HepG2 (cell line): ENCODE measurements at places on chromosomes 5 and 9.
A peak's percentile ranks its signal among the peaks of the same experiment; 100 is the strongest.

DNA sequence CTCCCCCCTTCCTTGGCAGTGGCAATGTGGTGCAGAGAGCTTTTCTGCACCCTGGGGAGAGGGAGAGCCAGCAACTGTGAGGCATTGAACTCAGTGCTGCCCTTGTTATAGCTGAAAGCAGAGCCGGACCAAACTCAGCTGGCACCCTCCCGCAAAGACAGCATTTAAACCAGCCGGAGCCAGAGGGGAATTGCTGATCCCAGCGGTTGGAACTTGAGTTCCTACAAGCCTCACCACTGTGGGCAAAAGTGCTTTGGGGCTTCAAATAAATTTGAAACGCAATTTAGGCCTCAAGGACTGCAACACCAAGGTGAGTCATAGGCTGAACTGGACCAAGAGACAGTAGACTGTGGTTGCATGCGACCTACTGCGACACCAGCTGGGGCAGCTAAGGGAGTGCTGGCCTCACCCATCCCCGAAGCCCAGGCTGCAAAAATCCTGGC lies 207.6 kb upstream of the CDKN2B start:
- H3K27ac ChIP-seq, result no peak overlapping the region
- no peaks in the 10 kb centered on the region for H3K27me3 ChIP-seq
- no peak overlapping the region for H3K4me3 ChIP-seq

- H3K4me3 ChIP-seq, result no peak overlapping the region
- no peaks in the 10 kb centered on the region for H3K36me3 ChIP-seq
- no peak for DNase-seq
- no peaks in the 10 kb centered on the region for H3K27me3 ChIP-seq
- H3K4me1 ChIP-seq, result no peaks in the 10 kb centered on the region
- H3K27ac ChIP-seq, result no peak overlapping the region
Observed at GRCh38 chr5:97980291-97980690, 793.2 kb upstream of the RGMB start.

- H3K27ac ChIP-seq, result no peak overlapping the region
- H3K27me3 ChIP-seq, result no peaks in the 10 kb centered on the region; the same call in 1 of the 2 replicates
- H3K36me3 ChIP-seq, result no peaks in the 10 kb centered on the region
Observed at GRCh38 chr5:135306557-135306956, 92.5 kb downstream of the MACROH2A1 start.

DNA sequence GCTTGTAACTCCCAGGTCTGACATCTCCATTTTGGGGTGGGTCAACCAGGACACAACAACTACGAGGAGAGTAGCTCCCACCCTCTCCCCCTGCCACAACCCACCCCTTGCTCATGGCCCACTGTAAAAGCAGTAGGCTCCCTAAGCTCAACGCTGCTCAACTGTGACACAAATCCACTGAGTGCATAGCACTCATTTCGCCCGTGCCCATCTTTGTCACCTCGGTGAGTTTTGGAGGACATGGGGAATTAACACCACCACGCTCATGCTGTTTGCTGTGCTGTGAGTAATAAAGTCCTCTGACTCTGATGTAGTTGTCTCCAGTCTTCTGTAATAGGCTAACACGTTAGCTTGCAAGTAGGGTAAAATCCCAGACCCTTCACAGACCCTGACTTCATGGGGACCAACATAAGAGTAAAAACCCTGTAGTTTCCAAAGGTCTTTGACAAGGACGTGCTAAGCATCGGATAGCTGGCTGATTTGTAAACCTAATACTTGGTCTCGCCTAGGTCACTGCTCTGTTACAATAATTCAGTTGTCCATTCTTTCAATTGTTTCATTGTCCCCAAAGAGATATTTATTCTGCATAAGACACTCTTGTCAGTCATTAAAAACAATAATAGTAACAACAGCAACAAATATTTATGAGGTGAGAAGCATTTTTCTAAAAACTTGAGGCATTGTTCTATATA lies 7.7 kb downstream of the PLGRKT start:
- H3K4me1 ChIP-seq, result peaks cover 15% of the 10 kb centered on the region
- H3K27ac ChIP-seq, result no peak overlapping the region
- no peaks in the 10 kb centered on the region for H3K27me3 ChIP-seq
- no peak overlapping the region for H3K4me3 ChIP-seq
- no peak for DNase-seq

- H3K4me1 ChIP-seq, result peaks cover 21% of the 10 kb centered on the region
- no peak overlapping the region for H3K4me3 ChIP-seq
- DNase-seq, result peak; percentile 32
- no peaks in the 10 kb centered on the region for H3K27me3 ChIP-seq
- H3K36me3 ChIP-seq, result no peaks in the 10 kb centered on the region
Observed at GRCh38 chr5:115098041-115098702, 71.5 kb downstream of the TRIM36 start.

- H3K27ac ChIP-seq, result no peak overlapping the region
- no peaks in the 10 kb centered on the region; the same call in 2 of the 3 replicates for H3K36me3 ChIP-seq
- H3K4me1 ChIP-seq, result peaks cover 47% of the 10 kb centered on the region
- H3K4me3 ChIP-seq, result no peak overlapping the region
- DNase-seq, result no peak
Observed at GRCh38 chr5:168359820-168360460, 68.5 kb downstream of the WWC1 start.

DNA sequence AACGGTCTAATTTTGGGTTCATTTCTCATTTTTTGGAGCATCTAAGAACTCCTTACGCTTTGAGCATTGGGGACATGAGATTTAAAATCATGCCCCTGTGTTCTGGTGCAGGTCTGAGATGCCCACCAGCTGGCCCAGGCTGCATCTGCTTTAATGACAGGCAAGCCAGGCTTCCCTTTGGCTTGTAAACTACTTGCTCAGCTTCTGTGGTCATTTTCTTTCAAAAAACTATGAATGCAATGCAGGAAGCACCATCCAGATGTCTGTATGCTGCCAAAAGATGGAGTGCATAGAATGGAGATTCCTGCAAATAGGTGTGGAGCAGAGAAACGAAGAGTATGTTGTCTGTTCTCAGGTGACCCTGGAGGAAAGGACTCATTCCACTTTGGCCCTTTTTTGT lies 399.9 kb upstream of the ADAMTSL1 start:
- no peak for DNase-seq
- no peak overlapping the region for H3K4me3 ChIP-seq
- H3K36me3 ChIP-seq, result no peaks in the 10 kb centered on the region
- H3K27ac ChIP-seq, result no peak overlapping the region
- no peaks in the 10 kb centered on the region for H3K4me1 ChIP-seq
- no peaks in the 10 kb centered on the region for H3K27me3 ChIP-seq

DNA sequence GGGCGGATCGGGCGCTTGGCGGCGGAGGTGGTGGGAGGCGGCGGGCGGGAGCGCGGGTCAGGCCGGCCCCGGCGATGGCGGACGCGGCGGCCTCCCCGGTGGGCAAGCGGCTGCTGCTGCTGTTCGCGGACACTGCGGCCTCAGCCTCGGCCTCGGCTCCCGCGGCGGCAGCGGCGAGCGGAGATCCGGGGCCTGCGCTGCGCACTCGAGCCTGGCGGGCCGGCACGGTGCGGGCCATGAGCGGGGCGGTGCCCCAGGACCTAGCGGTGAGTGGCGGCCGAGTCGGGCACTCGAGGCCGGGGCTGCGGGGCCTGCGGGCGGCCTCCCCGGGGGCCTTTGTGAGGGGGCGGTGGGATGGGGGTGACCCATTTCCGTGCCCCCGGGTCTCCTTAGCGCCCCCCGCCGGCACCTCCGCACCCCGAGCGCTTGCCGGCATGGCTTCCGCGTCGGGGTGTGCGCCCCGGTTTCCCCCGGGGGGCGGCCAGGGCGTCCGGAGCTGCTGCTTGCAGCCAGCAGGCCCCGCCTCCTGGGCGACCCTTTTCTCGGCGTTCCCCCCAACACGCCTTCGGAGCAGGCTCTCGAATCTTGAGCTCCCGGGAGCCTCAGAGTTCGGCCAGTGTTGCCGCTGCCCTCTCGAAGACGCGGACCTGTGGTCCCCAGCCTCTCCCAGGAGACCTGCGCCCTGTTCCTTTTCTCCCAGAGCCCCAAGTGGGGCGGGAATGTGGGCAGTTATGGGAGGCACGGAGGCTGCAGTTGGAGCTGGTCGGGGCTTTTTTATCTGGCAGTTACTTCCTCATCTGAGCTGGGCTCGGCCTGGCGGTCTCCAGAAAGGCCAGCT lies 456 bp downstream of the KDM3B start:
- peaks cover 20% of the 10 kb centered on the region for H3K4me1 ChIP-seq
- peak overlapping the region; percentile 98 for H3K4me3 ChIP-seq
- peak; percentile 26 for DNase-seq
- peak overlapping the region; percentile 86 for H3K27ac ChIP-seq

GRCh38 chr9:88303721-88304451 lies 84.4 kb upstream of the SPIN1 start:
- no peaks in the 10 kb centered on the region for H3K4me1 ChIP-seq
- no peaks in the 10 kb centered on the region for H3K36me3 ChIP-seq
- DNase-seq, result no peak
- peaks cover 18% of the 10 kb centered on the region; the same call in 1 of the 3 replicates for H3K27me3 ChIP-seq

- no peak overlapping the region for H3K27ac ChIP-seq
- no peaks in the 10 kb centered on the region for H3K27me3 ChIP-seq
- DNase-seq, result no peak
- H3K4me3 ChIP-seq, result no peak overlapping the region
- H3K36me3 ChIP-seq, result no peaks in the 10 kb centered on the region
- no peaks in the 10 kb centered on the region for H3K4me1 ChIP-seq
Observed at GRCh38 chr5:163748934-163749333, 243.5 kb downstream of the MAT2B start.

- H3K27me3 ChIP-seq, result no peaks in the 10 kb centered on the region
- no peak overlapping the region for H3K4me3 ChIP-seq
- no peak overlapping the region for H3K27ac ChIP-seq
- peaks cover 26% of the 10 kb centered on the region for H3K36me3 ChIP-seq
- H3K4me1 ChIP-seq, result no peaks in the 10 kb centered on the region
Observed at GRCh38 chr9:113255438-113255837, 19.9 kb downstream of the CDC26 start.

- no peaks in the 10 kb centered on the region for H3K27me3 ChIP-seq
- peaks cover 41% of the 10 kb centered on the region for H3K4me1 ChIP-seq
- H3K36me3 ChIP-seq, result no peaks in the 10 kb centered on the region
- no peak overlapping the region for H3K27ac ChIP-seq
- H3K4me3 ChIP-seq, result no peak overlapping the region
Observed at GRCh38 chr5:140310434-140310833, 7.5 kb upstream of the PFDN1 start.

GRCh38 chr5:96576876-96577275 lies 85.3 kb upstream of the CAST start:
- H3K4me1 ChIP-seq, result no peaks in the 10 kb centered on the region
- no peak overlapping the region for H3K4me3 ChIP-seq
- H3K36me3 ChIP-seq, result no peaks in the 10 kb centered on the region
- no peak overlapping the region for H3K27ac ChIP-seq
- no peak for DNase-seq

- H3K27me3 ChIP-seq, result no peaks in the 10 kb centered on the region
- no peaks in the 10 kb centered on the region for H3K36me3 ChIP-seq
- DNase-seq, result peak; percentile 39
- peak overlapping the region; percentile 93 for H3K27ac ChIP-seq
- H3K4me1 ChIP-seq, result peaks cover 40% of the 10 kb centered on the region
Observed at GRCh38 chr9:95507464-95508241, 9.1 kb downstream of the PTCH1 start.

GRCh38 chr5:66356011-66356565 lies 212.0 kb downstream of the SREK1 start:
- no peak overlapping the region for H3K4me3 ChIP-seq
- H3K4me1 ChIP-seq, result no peaks in the 10 kb centered on the region
- no peak for DNase-seq
- H3K27ac ChIP-seq, result no peak overlapping the region

DNA sequence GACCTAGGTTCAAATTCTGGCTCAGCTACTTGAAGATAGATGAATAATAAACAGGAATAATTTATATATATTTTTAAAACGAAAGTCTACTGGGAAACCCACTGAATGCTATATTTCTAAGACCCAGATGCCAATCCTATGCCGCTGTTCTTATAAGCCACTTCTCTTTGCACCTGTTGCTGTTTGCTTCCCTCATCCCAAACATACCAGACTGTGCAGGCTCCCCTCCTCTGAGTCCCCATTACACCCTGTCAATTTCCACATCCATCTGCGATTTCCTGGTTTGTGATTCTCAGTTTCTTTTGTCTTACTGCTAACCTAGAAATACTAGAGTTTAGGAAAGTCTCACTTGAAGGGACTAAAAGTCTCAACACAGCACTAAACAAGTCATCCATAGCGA lies 92.8 kb upstream of the CAST start:
- no peaks in the 10 kb centered on the region for H3K27me3 ChIP-seq
- H3K36me3 ChIP-seq, result no peaks in the 10 kb centered on the region
- H3K4me3 ChIP-seq, result no peak overlapping the region
- no peak overlapping the region for H3K27ac ChIP-seq
- H3K4me1 ChIP-seq, result no peaks in the 10 kb centered on the region

- no peak overlapping the region for H3K4me3 ChIP-seq
- H3K27ac ChIP-seq, result peak overlapping the region; percentile 85
- H3K27me3 ChIP-seq, result no peaks in the 10 kb centered on the region
- peaks cover 3% of the 10 kb centered on the region; the same call in 1 of the 2 replicates for H3K36me3 ChIP-seq
- peak; percentile 80 for DNase-seq
Observed at GRCh38 chr9:133914442-133915342, 77.4 kb downstream of the VAV2 start.

DNA sequence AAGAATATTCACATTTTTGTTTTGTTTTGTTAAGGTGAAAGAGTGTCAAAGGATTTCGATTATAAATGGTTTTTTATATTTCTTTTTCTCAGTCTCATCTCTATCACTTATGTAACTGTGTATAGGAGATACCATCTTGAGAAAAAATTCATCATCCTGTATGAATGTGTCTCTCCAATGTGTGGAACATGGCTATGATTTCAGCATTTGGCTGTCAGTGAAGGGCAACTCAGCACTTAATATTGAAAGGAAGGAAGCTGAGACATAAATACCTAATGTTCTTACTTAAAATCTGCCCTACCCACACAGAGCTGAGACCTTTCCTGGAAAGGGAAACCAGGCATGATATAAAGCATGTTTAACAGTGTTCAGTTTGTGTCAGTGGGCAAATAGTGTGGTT lies 474.2 kb upstream of the RIOK2 start:
- no peaks in the 10 kb centered on the region for H3K27me3 ChIP-seq
- H3K36me3 ChIP-seq, result no peaks in the 10 kb centered on the region
- no peak overlapping the region for H3K27ac ChIP-seq
- H3K4me1 ChIP-seq, result no peaks in the 10 kb centered on the region
- no peak overlapping the region for H3K4me3 ChIP-seq

- H3K27ac ChIP-seq, result no peak overlapping the region
- no peaks in the 10 kb centered on the region for H3K27me3 ChIP-seq
- no peaks in the 10 kb centered on the region for H3K36me3 ChIP-seq
- DNase-seq, result no peak
Observed at GRCh38 chr5:94027145-94027544, 285.7 kb upstream of the POU5F2 start.

- H3K36me3 ChIP-seq, result no peaks in the 10 kb centered on the region
- no peaks in the 10 kb centered on the region for H3K27me3 ChIP-seq
- H3K4me3 ChIP-seq, result no peak overlapping the region
- no peak for DNase-seq
Observed at GRCh38 chr9:104091116-104091515, 3.0 kb upstream of the SMC2 start.

GRCh38 chr5:21125238-21125983 lies 1137.4 kb upstream of the CDH18 start:
- H3K4me1 ChIP-seq, result no peaks in the 10 kb centered on the region
- H3K27ac ChIP-seq, result no peak overlapping the region
- H3K27me3 ChIP-seq, result no peaks in the 10 kb centered on the region
- DNase-seq, result no peak
- no peaks in the 10 kb centered on the region for H3K36me3 ChIP-seq
